ENCODE measurements at places on chromosomes 3 and 15. TPM values are rescaled to one million over a fixed set of nuclear protein-coding genes. Genes with fewer than 3 reads are reported as not detected.

Gene AADACL2
- total RNA-seq = 0.48 TPM

Gene WDR82
- total RNA-seq = 70.2 TPM

Gene C3orf85
- total RNA-seq = not detected

Gene DUOX2
- total RNA-seq = 1.5 TPM

Gene SLC6A1
- total RNA-seq = 3.2 TPM

DNA sequence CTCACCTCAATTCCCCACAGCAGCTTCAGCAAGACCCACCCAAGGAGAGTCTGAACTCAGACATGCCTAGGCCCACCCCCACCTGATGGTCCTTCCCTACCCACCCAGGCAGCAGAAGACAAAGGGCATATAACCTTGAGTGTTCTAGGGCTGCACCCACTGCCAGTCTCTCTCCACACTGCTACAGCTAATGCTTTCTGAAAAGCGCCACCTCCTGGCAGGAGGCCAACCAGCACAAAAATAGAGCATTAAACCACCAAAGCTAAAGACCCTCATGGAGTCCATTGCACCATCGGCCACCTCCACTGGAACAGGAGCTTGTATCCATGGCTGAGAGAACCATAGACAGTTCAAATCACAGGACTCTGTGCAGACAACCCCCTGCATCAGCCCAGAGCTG, 11.3 kb upstream of the RPL39L start:
- DNase-seq = no peak

DNA sequence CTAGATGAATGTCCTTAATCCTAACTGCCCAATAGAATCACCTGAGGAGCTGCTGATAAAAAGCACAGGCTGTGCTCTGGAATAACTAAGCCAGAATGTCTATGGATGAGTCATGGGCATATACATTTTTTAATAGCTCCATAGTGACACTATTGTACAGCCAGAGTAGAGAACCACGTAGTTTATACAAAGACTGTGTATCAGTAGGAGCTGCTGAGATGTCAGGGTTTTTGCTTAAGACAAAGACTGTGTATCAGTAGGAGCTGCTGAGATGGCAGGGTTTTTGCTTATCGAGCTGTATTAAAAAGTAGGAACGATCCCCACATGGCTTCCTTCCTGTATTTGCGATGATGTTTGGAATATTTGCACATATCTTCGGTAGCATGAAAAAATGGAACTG, 137.4 kb downstream of the SV2B start:
- no peak for DNase-seq

DNA sequence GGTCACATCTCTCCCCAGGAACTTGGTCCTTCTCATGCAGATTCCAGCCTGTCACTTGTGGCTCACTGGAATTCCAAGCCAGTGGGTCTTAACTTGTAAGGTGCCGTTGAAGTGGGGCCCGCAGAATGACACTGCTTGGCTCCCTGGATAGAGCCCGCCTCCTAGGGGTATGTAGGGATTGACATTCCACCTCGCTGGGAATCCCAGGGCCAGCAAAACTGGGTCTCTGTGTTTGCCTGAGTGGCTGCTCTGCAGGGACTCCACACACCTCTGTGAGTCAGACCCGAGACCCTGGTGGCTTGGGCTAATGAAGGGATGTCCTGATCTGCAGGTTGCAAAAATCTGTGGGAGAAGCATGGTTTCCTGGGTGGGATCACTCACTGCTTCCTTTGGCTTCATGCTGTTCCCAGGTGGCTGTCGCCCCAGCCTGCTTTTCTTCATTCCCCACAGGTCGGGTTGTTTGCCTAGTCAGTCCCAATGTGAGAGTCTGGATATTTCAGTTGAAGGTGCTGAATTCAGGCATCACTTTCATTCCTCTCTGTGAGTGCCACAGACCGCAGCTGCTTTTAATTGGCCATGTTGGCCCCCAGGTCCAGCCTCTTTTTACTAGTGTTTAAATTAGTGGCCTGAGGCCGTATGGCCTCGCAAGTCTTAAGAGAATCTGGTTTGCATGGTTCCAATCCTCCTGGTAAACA, 156.0 kb upstream of the TRIM42 start:
- no peak for DNase-seq

DNA sequence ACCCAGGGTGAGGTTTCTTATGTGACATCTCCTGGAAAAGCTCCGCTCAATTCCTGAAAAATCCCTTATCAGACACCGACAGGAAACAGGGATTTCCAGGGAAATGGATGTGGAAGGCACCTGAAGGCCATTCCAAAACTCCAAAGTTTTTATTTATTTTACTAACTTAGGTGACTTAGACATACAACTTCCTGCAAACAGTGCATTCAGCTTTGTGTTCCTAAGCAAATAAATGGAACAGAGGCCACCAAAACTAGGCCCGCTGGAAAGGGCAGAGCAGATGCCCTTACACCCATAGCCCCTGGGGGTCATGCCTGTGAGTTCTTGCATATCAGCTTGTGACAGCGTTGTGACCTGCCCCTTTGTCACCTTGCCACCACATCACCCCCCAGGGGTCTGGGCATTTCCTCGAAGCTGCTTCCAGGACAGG, 239.4 kb downstream of the XXYLT1 start:
- DNase-seq = no peak

DNA sequence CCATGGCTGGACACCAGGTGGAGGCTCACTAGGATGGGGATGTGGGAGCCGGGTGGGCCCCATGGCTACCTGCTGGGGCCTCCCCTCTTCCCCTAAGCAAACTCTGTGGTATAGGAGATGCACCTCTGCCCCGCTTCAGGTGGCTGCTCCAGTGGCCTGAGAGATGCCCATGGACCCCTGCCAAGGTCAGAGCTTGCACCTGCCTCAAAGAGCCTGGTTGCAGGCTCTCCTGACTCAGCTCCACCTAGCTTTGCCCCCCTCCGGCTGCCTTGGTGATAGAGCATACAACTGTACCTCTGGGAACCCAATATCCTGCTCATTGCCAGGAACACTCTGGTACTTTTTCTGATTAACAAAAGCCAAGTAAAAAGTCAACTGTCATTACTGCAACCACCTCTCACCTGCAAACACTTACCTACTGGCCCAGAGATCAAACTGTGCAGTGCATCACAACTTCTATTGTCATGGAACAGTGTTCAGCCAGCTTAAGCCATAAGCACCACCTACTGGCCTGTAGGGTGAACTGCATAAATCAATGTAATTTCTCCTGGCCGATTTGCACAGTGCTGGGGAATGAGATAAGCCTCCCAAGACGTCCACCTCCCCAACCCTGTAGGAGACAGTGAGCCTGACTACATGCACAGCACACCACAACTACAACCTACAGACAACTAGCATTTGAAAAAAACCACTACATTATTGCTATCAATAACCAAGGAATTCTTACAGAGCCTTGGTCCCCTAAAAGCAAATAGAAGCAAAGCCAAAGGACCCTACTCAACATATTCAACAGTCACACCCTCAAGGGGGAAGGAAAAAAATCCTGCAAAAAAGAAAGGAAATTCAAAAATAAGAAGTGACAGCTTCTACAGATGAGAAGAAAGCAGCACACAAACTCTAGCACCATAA, 352.4 kb upstream of the ARHGEF26 start:
- DNase-seq = no peak

- no peak for DNase-seq
Measured at GRCh38 chr3:52800079-52800478, 5.5 kb downstream of the ITIH3 start.

- DNase-seq = no peak
Measured at GRCh38 chr15:58463815-58464650, 32.2 kb downstream of the LIPC start.

GRCh38 chr3:126998728-126999127, 15.8 kb downstream of the PLXNA1 start:
- no peak for DNase-seq

- no peak for DNase-seq
Measured at GRCh38 chr15:93162560-93162959, 73.5 kb upstream of the RGMA start.

GRCh38 chr3:108387063-108387462, 90.7 kb downstream of the HHLA2 start:
- DNase-seq = no peak

DNA sequence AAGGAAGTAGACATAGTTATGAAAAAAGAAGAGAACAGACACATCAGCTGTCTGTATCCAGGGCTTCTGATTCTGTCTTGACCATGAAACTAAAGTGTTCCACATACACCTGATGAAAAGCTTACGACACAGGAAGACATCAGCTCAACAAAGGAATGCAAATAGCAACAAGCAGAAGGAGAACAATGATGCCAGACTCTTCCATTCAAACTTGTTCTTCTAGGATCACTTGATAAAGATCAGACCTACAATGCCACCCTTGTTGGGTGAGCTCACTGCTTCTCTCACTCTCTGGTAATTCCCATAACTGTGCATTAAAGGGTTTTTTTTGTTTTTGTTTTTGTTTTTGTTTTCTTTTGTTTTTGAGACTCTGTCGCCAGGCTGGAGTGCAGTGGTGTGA, 49.7 kb downstream of the GATM start:
- no peak for DNase-seq

DNA sequence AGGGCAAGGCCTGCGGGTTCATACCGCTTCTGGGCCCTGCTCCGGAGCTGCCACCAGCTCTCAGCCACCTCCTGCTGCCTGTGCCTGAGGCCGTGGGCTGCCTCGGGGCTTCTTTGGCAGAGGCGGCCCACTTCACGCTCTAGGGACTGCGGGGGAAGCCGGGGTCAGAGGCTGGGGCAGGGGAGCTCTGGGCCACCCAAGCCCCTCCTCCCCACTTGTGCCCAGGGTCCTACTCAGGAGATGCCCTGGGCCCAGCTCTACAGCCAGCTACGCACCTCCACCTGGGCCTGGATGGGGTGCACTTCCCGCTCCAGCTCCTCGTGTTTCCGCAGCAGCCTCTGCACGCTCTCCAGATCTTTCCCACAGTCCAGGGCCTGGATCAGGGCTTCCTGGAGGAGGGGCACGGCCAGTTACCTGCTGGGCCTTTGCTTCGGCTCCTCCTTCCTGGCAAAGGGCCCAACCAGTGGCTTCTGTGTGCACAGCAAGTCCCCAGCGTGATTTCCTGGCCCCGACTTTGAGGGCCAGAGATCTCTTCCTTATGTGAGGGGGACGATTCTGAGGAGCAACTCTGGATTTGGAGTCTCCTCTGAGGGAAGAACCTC, 24.0 kb downstream of the PLA2G4B start:
- no peak for DNase-seq

Measured in urinary bladder (tissue), 4 donors.